ENCODE measurements at places on chromosomes 3 and 15. TPM values are rescaled to one million over a fixed set of nuclear protein-coding genes. Genes with fewer than 3 reads are reported as not detected.

P2RY12 gene
- not detected for total RNA-seq

DNAH12 gene
- 0.19 TPM for total RNA-seq

TIMP4 gene
- total RNA-seq = 10.9 TPM

HTD2 gene
- 7.2 TPM for total RNA-seq

EFCC1 gene
- total RNA-seq = 0.06 TPM

SKOR1 gene
- total RNA-seq = 0.03 TPM

CHRNA7 gene
- total RNA-seq = 4.0 TPM

Data from A549 treated with CpdA at 1 μM for 4 hours (cell line).